ENCODE measurements at places on chromosomes 7 and 10.

DNA sequence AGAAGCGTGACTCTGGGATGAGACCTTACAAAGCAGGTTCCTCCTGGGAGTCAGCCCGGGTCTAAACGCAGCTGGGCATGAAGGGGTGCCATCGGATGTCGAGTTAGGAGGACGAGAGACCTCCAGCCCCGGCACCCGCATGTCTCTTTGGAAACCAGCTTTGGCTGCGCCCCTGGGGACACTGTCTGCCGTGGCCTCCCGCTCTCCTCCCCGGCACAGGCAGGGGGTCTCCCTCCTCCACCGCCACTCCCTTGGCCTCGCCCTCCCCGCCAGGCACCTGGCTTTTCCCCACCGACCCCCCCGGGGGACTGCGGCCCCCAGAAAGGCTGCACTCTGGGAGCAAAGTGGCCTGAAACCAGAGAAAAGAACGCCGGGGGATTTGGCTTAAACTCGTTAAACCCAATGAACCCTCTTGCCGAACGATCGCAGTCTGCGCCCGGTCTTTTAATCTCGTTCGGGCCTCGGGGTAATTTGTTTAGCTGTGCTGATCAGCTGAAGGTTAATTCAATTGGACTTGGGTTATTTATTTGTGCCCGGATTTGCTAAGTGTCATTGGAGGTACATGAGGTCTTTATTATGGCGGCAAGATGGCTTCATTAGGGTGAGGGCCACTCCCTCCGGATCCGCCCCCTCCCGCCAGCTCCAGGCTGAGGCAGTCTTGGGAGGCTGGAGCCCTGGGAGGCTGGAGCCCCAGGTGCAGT is 16.4 kb upstream of the PSMG3 start:
- DNase-seq, result no peak

GRCh38 chr7:80642871-80643270 is 4.4 kb downstream of the CD36 start:
- no peak for DNase-seq

GRCh38 chr10:104306897-104307296 is 31.4 kb downstream of the ITPRIP start:
- DNase-seq, result no peak

DNA sequence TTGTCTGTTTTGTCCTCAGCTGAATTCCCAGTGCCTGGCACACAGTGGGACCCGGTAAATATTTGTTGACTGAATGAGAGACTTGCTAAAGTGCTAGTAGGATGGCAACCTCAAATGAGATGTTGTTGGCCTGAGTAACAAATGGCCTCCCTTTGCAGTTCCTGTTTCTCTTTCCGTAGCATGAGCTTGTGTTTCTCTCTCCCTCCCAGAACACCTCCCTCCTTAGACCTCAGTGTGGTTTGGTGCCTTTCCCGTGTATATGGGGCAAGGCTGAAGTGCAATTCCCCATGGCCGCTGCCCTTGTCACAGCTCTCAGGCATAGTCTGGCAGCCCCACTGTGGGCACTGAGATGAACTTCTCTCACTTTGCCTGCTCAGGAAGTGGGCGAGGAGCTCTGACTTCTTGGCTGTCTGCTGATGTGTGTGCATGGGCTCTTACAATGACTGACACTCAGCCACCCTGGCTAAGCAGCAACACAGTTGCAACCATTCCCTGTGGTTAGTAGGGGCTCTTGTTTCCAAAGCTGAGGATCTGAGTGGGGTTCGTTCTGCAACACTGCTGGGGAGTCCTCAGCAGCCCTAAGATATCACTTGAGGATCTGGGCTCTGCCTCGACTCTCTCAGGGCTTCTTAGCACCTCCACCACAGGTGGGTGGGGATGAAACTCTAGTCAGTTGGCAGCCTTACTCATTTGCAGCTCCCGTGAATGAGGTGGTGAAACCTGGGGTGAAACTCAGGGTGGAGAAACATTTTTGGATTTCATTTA is 136.1 kb downstream of the ICA1 start:
- no peak for DNase-seq

- no peak for DNase-seq
Measured at GRCh38 chr7:55444786-55445185, 79.6 kb downstream of the LANCL2 start.

GRCh38 chr7:151439855-151440798 is at the start of gene CRYGN:
CRYGN (minus strand) TSS chr7:151440141; CDS start chr7:151439917, 224 bp downstream.
- DNase-seq, result no peak

GRCh38 chr7:133310232-133310862 is 57.5 kb downstream of the EXOC4 start:
- no peak for DNase-seq

DNA sequence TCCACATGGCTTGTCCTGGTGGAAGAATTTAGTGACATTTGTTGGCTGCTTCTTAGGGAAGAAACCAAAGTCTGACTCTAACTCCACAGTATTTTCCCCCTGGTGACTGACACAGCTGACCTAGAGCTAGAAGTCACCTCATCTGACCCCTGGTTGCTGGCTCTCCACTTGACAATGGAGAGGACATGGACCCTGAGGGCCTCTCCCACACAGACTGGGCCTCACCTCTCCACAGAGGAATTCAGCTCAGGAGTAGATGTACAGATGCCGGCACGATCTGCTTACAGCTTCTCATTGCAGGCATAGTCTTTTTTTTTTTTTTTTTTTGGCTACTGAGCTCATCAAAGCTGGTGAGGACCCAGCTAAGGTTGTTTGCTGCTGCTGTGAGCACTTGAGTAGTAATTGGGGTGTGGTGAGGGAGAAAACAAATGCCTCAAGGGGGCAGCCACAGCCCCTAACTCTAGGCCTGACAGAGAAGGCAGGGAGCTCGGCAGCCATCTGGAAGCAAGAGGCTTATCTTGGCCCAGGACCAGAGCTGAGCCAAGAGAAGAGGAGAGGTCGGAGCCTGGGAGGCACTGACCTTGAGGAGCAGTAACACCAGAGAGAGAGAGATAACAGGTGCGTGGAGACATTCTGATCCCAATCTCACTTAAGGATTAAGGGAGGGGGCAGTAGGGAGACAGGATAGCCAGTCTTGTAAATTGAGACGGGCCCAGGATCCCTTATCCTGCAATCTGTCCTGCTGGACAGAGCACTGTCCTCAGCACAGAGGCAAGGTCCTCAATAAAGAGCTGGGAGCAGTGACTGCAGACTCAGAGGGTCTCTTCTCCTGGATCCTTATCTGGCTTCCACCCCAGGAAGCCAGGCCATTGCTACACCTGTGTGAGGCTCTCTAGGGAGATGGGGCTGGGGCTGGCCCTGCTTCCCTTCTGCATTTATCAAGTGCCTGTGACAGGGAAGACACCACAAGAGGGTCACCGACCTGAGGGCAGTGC is 9.4 kb downstream of the PRSS58 start:
- no peak for DNase-seq

DNA sequence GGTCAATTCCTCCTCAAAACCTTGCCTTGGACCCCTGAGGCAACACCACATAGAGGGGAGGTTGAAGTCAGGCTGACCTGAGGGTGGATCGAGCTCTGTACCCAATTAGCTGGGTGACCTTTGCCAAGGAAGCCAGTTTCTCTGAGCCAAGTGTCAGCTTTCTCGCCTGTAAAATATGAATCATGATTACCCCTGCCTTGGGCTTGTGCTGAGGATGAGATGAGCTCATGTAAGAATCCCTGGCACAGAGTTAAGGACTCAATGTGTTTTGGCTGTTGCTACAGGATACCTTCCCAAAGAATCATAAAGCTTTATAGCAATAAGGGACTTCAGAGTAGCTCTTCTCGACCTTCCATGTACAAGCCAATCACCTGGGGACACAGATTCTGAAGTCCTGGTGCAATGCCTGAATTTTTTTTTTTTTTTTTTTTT is 43.5 kb upstream of the CACUL1 start:
- DNase-seq, result peak; percentile 59

GRCh38 chr7:94368371-94368791 is 26.3 kb upstream of the COL1A2 start:
- DNase-seq, result no peak

DNA sequence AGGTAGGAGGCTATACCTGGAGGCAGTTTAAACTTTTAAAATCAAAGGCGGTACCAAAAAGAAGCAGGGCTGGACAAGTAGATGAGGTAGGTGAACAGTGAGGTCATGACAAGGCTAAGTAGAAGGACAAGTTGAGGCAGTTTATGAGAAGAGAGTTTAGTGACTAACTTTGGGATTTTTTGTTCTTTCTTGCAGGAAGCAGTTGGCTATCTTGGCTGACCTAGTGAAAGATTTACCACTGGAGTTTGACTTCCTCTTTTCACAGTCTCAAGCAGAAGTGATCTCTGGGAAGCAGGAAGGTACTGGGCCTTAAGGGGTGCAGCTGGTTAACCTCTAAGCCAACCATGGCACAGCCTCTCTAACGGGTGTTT is 26.3 kb downstream of the ENTPD7 start:
- DNase-seq, result no peak

DNA sequence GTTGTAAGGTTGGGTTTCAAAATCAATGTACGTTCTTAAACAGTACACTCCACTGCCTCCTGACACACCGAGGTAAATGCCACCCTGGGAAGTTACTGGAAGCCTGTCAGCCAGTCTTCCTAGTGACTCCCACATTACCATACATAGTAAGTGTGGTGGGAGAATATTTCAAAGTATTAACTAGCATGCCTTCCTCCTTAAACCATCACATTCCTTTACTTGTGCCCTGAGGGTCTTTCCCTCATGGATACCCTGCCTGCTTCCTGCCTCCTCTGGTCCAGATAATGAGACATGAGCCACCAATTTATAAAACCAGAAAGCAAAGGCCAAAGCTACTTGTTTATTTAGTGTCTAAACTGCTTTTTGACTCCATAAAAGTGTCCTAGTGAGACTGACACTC is 23.3 kb upstream of the SORCS3 start:
- DNase-seq, result no peak

- DNase-seq, result no peak
Measured at GRCh38 chr10:96440361-96441292, 73.1 kb downstream of the TLL2 start.

DNA sequence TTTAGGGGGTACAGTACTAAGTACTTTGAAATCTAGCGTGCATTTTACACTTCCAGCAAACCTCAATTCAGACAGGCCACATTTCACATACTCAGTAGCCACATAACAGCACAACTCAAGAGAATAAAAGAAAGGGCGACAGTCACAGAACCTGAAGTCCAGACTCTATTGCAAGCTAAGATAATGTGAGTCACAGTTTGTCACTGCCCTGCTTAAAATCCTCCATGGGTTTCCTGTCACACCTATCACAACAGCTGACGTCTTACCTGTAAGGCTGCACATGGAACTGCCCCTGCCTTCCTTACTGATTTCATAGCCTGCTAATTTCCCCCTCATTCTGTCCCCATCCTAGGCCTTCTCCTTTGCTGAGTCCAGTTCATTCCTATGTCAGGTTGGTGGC is 16.1 kb upstream of the CDK14 start:
- DNase-seq, result no peak

DNA sequence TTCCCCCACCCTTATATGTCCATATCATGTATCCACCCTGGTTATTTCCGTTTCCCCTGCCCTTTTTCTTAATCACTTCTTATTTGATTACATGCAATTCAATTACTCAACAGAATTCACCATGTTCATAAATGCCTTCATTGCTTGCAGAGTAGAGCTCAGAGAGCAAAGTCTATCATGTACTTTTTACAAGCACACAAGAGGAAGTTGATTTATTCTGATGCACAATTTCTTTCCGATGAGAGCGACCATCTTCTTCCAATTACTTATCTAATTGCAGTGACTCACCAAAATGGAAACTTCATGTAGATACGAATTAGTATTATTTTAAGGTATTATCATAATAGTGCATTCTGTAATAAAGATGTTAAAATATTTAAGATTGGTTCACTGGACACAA is 430.5 kb upstream of the KLF6 start:
- no peak for DNase-seq

GRCh38 chr7:106092204-106092603 is 19.9 kb downstream of the SYPL1 start:
- no peak for DNase-seq

DNA sequence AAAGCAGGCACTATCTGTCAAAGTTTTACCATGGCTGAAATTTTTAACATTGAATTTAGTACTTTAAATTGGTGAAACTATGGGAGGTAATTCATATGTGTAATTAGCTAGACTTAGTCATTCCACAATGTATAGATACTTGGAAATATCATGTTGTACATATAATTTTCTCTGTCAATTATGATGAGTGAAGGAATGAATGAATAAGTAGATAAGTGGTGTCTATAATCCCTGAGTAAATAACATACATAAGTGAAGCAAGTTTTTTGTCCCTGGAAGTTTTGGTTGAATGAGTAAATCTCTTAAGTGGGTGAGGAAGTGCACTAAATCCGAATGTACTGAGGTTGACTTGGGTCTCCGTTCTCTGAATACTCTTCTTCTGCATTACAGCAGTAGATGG is 201.0 kb downstream of the CSTF2T start:
- DNase-seq, result no peak

DNA sequence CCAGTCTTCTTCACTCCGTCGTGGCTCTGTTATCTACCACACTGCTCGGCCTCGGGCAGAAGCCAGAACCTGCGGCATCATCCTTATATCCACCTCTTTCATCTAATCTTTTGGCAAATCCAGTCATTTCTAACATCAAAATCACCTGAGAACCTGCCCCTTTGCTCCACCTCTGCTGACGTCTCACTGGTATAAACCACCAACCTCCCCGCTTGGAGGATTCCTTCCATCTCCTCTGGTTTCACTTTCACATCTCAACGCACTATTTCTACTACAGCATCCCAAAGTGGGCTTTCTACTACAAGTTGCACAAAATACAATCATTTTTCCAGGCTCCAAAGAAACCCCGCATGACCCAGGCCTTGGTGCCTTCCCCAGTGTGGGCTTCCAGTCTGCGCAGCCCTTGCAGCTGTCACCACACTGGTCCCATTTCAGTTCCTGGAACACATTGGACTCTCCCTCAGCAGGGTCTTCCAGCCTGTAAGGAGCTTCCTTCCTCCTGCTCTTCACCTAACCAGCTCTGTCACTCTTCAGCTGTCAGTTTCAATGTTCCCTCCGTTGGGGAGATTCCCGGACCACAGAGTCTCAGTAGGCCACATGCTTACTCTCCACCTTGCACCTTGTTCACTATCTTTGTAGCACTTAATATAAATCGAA is 85.0 kb downstream of the PRKCQ start:
- no peak for DNase-seq

GRCh38 chr7:69256634-69257081 is 341.6 kb upstream of the AUTS2 start:
- DNase-seq, result no peak

DNA sequence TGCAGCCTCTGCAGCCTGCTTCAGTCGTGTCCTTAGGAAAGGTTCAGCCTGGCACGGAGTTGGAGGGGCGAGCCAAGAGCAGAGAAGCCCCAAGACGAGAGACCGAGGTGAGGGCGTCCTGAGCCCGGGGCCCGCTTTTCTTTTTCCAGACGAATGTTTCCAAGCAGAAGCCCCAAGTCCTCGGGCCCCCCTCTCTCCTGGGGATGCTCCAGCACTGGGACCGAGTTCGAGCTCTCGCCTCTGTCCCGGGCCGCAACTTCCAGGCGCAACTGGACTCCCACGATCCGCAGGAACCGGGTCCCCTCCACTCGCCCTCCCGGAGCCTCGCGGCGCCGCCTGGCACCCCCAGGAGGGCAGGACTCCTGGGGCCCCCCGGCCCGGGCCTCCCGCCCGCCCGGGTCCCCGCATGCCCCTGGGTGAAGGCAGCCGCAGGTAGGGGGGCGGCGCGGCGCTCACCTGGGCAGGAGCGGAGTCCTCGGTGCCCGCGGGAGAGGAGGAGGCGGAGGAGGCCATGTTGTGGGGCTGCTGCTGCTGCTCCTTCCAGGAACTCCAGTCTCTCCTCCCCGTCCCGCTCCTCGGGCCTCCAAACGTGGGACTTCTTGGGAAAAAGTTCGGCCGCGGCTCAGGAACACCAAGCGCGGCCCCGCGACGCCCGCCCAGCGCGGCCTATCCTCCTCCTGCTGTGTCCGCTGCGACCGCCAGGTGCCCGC is 45.3 kb upstream of the CDK1 start:
- no peak for DNase-seq

GRCh38 chr7:37784015-37784414 is 64.4 kb upstream of the NME8 start:
- no peak for DNase-seq
